Fibroblast of pulmonary artery (primary cell): ENCODE measurements at places on chromosomes 3 and 15.

GRCh38 chr3:184604039-184604601 is 42.5 kb downstream of the EPHB3 start:
- no peak for DNase-seq

DNA sequence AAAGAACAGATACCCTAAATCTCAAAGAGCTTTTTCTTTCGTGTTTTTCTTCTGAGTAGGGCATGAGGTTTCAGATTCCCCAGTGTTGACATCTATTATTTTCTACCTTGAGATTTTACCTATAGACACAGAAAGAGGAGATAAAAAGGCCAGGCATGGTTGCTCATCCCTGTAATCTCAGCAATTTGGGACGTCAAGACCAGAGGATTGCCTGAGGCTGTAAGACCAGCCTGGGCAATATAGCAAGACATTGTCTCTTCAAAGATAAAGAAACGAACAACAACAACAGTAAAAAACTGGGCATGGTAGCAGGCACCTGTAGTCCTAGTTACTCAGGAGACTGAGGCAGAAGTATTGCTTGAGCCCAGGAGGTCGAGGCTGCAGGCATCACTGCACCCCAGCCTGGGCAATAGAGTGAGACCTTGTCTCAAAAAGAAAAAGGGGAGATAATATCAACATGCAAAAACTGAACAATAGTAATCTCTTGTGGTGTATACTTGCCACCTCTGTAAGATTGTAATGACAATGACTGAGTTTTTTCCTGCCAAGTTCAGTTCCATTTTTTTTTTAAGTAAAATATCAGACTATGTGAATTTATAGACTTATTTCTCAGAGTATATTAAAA is 71.3 kb downstream of the MBNL1 start:
- DNase-seq, result no peak

- peak; percentile 88 for DNase-seq
Measured at GRCh38 chr3:110420158-110420641, 651.4 kb upstream of the NECTIN3 start.

GRCh38 chr3:11847607-11848006 is 922 bp upstream of the TAMM41 start:
- no peak for DNase-seq

DNA sequence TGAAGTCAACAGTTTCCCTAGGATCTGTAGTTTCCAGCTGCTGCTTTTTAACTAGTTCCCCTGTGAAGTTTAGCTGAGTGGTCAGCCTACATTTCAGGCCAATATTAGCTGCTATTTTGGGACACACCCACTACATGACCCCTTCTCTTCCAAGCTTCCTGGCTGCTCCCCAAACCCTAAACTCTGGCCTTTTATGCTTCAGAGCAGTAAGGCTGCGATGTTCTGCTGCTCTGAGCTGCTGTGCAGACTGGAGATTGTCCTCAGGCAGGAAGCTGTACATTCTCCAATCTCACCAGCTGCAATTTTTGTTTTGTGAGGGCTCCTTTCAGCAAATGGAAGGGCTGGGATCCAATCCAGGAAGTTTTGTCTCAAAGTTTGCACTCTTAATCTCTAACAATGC is 48.0 kb upstream of the WDR72 start:
- no peak for DNase-seq

DNA sequence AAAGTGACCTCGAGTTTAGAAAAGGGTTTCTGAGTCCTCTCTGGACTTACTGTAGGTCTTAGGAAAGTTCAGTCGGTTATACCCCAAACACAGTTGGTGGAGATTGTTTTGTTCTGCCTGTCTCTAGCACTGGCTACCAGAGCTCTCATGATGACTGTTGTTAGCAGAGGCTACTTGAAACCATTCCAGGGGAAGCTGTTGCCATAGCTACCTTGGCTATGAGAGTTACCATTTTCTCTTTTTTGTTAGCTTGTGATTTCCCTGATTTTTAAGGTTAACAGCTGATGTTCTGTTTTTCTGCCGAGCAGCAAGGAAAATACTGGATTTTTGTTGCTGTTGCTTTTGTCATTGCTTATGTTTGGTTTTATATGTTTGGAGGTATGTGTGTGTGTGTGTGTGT is 26.7 kb downstream of the ABHD2 start:
- peak; percentile 81 for DNase-seq

- DNase-seq, result peak; percentile 76
Measured at GRCh38 chr3:153043729-153044328, 118.2 kb upstream of the RAP2B start.

GRCh38 chr3:128054367-128054766 is 2.1 kb downstream of the SEC61A1 start:
- peak; percentile 43 for DNase-seq

DNA sequence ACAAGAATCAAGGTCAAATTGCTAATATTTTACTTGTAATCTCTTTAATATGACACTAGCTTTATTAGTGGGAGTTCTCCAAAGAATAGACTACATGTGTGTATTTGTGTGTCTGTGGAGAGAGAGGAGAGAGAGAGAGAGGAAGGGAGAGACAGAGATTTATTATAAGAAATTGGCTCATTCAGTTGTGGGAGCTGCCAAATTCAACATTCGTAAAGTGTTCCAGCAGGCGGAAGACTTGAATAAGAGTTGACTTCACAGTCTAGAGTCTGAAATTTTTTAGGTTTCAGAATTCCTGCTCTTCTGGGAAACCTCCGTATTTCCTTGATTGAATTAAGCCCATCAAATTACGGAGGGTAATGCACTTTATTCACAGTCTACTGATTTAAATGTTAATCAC is 4.7 kb upstream of the CLDN1 start:
- DNase-seq, result peak; percentile 80

DNA sequence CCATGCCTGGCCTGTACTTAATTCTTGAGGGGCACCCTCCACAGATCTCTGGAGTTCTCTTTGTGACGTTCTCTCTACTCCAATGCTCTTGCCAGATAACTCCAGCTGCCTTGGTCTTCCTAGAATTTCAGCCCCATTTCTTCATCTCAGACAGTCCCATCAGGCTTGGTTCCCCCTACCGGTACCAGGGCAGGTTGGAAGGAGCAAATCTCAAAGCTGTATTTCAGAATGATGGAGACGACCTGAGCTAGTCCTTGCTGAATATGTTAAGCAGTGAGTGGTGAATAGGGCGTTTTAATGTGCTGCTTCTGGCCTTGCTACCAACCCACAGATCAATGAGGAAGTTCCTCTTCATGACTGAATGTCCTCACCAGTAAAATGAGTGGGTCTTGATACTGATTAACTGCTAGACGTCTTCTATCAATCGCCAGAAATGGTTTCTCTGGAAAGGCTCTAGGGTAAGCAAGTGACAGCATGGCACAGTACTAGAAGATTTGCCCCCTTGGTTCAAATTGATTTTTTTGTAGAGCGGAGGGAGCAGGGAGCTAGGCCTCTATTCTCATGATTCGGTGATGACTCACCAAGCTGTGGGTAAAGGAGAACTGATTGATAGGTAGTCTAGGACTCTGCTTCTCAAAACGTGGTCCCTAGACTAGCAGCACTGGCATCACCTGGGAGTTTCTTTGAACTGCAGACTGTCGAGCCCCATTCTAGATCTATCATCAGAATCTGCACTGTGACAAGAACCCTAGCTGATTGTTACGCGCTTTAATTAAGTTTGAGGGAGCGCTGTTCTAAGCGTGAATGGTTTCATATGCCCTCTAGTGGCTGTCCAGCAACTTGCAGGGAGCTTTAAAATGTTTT is 67.8 kb downstream of the UBP1 start:
- peak; percentile 70 for DNase-seq

DNA sequence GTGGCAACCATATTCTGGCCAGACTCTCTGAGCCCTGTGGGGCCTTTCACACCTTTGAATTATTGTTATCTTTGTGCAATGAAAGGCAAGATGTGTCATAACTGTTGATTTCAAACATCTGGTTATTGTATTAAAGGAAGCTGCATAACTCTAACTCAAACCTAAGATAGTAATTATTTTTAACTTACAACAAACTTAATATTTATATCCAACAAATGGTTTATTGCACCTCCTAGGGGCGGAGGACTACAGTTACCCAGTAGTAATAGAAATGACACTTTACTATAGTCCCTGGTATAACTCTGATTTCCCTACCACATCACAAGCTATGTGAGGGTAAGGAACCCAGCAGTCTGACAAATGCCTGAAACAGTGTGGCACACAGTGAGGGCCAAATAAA is 363.9 kb upstream of the SUCLG2 start:
- no peak for DNase-seq

GRCh38 chr3:52231502-52232278 is 6.2 kb upstream of the TLR9 start:
- peak; percentile 59 for DNase-seq

GRCh38 chr3:85475346-85475745 is 516.6 kb downstream of the CADM2 start:
- no peak for DNase-seq

DNA sequence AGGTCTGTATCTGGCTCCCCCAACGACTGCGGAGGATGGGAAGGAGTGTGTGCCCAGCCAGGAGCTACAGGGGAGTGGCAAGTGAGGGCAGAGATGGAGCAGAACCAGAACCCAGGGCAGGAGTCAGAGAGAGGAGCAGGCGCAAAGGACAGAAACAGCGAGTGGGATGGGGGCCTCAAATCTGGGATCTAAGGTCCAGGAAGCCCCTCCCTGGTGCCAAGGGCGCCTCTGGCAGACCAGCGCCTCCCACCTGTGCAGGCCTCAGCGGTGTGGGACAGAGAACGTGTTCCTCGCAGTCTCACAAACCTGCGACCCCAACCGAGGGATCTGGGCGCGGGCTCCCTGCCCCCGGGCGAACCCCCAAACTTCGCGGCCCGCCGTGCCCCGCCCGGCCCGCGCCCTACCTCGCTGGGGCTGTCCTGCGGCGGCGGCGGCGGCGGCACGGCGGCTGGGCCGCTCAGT is 301 bp downstream of the PCBP4 start:
- no peak for DNase-seq

GRCh38 chr15:41797201-41797944 is 23.1 kb downstream of the MAPKBP1 start:
- no peak for DNase-seq

DNA sequence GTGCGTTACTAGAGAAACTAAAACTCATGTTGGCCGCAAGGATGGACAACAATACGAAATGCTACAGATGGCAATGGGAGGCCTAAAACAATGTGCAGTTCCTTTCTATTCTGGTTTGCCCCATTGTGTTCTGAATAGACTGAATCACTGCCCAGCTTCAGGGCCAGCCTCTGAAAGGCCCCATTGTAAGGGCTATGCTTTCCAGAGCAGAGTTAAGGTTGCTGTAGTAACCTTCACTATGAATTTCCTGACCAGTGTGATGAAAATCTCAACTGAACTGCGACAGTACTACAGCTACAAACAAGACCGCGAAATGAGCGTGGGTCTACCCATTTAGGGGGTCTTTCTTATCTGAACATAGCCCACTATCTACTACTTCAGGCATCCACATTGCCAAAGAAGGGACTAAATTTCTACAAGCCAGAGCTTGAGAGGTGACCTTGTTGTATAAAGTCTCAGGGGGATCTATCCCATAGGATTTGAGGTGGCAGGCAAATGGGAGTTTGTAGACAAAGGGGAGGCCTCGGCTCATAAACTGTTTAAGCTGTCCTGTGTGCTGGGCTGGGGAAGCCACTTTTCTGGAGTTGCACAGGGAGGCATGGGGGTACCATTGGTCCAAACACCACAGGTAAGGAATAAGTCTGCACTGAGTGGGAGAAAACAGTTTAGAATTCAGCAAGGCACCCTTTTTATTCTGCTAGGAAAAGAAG is 80.1 kb downstream of the MYO1E start:
- DNase-seq, result peak; percentile 84

GRCh38 chr3:139457066-139457465 is 19.2 kb downstream of the RBP2 start:
- no peak for DNase-seq

- DNase-seq, result no peak
Measured at GRCh38 chr15:81411051-81411450, 37.0 kb upstream of the TMC3 start.

GRCh38 chr3:16255726-16256125 is 9.0 kb downstream of the DPH3 start:
- no peak for DNase-seq

DNA sequence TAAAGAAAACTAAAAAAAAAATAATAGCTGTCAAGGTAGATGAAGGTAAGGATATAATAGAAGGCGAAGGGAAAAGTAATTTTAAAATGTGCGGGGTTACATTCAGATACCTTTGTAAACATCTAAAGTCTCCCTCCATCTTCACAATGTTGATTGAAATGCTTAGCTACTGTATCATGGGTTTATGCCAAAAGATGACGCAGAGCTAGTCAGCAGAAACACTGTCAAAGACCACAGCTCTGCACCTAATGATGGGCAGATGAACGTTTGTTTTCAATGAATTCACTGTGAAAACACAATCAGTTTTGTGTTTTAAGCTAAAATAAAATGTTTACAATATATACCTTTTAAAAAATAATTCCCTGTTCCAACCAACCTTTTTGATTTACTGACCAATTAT is 61.2 kb downstream of the RFTN1 start:
- DNase-seq, result peak; percentile 56

GRCh38 chr3:38151667-38152265 is 13.3 kb downstream of the MYD88 start:
- DNase-seq, result no peak

DNA sequence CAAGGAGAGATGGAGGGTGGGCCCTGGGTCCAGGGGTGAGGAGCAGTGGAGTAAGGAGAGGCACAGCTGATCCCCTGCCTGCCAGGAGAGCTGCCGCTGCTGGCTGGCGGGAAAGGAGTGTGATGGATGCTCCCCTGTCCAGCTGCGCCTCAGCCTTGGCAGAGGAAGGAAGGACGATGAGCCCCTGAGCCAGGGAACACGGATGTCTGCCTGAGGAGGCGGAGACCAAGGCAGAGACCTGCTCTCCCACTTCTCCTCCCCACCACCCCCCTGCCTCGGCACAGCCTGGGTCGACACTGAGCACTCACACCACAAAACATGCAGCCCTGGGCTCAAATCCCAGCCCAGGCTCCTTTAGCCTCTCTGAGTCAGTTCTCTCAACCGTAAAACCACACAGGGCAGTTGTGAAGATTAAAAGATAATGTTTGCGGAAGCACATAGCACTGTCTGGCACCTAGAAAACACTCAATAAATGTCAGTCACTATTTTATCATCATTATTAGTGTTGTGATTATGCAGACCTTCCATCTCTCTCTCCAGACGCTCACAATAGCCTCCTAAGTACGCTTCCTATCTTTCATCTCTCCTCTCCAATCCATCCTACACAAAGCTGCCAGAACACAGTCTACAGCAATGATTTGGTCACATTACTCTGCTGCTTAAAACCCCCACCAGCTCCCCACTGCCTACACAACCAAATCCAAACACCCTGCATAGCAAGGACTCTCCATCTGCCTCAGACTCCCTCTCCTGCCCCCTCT is 52.2 kb downstream of the SEMA5B start:
- DNase-seq, result peak; percentile 16

DNA sequence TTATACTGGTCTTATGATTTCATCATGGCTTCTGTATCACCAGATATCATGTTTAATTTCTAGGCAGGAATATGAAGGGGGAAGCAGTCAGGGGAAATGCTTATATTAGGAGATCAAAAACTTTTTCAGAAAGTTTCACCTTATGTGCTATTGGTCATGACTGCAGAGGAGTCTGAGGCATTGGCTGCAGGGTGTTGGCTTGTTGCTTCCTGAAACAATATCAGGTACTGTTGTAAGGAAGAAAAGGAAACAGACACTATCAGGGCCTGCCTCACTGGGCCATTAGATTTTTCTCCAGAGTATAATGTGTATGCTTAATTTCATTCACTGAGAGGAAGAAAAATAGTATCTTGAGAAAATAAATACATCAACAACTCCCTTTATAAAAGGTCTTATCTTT is 34.7 kb downstream of the LEKR1 start:
- DNase-seq, result no peak
